Choroid plexus epithelial cell (primary cell): ENCODE measurements at places on chromosomes 4 and X.

GRCh38 chr4:159219862-159220261 lies 117.0 kb downstream of the RAPGEF2 start:
- no peak for DNase-seq

DNA sequence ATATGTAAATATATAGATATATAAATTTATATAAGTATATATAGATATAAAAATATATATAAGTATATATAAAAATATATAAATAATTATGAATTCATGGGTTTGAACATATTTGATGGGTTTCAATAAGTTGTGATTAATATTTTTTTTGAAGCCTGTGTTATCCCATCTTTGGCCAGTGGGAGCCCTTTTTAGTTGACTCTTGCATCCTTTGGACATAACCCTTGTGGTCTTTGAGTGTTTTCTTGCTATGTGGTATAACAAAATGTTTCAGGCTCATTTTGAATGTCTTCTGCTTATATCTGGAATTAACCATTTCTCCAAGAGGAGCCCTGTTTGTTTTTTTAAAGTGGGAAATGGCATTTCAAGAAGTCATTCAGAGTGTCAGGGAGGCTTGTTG lies 15.2 kb downstream of the SNX25 start:
- peak; percentile 18 for DNase-seq

DNA sequence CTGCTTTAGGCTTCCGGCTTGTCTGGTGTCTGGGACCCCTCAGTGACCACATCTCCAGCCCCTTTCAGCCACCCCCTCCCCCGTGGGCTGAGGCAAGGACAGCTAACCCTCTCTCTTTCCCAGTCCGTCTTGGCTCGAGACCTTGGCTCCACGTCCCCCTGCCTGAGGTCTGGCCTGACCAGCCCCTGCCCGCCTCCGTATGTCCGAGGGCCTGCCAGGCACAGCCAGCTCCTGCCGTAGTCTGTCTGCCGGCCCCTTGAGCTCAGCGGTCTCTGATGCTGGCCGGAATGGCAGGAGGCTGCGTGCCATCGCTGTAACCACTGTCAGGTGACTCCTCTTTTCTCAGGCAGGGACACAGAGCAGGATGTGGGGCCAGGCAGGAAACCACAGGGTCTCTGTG lies 73.3 kb upstream of the LRPAP1 start:
- DNase-seq, result no peak

GRCh38 chr4:16019649-16020048 lies 56.7 kb upstream of the FGFBP2 start:
- no peak for DNase-seq

DNA sequence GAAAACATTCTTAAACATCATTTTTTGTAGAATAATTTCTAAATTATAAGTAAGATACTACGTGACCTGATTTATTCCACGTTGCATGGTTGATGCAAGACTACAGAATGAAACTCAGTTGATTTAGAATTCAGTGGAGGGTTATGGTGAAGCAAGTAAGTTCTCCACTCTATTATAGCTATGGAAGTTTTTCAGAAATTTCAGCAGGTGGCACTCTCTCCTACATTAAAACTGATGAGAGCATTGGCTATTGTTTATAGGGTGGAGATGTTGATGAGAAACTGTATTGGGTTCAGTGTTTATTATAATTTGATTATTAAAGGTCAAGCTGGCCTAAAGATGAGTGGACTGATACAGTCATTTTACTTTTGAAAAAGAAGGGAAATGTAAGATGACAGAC lies 88.0 kb downstream of the FNIP2 start:
- peak; percentile 80 for DNase-seq

- no peak for DNase-seq
Measured at GRCh38 chrX:149757206-149758067, 16.4 kb upstream of the HSFX1 start.

- no peak for DNase-seq
Measured at GRCh38 chr4:8897251-8898167, 25.9 kb upstream of the HMX1 start.
